ENCODE measurements at places on chromosomes 2 and 18.

DNA sequence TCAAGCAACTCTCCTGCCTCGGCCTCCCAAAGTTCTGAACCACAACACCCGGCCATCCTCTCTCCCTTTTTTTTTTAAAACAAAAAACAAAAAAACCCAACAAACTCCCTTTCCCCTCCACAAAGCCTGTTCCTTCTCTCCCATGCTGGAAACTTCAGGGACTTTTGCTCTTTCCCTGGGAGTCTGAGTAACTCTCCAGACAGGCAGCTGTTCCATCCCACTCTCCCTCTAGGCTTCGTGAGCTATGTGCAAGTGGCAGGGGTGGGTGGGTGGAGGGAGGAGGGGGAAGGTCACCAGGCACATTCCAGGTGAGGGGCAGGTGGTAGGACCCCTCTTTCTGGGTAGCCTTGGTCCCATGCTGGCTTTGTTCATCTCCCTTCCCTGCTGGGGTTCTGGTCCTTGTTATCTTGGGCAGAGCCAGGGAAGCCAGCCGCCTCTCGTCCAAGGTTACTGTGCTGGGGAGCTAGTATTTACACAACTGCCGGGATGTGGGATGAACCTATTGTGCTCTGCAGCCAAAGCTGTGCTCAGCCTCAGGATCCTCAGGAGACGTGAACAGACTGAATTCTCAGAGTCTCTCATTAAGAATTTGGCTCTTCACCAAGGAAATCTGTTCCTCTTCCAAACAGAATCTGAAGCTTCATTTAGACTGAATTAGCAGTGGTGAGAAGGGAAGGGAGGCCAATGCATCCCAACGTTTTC is 106.9 kb downstream of the LIPG start:
- DNase-seq = no peak

- no peak for DNase-seq
Observed at GRCh38 chr18:11809895-11810294, 41.3 kb upstream of the CHMP1B start.

DNA sequence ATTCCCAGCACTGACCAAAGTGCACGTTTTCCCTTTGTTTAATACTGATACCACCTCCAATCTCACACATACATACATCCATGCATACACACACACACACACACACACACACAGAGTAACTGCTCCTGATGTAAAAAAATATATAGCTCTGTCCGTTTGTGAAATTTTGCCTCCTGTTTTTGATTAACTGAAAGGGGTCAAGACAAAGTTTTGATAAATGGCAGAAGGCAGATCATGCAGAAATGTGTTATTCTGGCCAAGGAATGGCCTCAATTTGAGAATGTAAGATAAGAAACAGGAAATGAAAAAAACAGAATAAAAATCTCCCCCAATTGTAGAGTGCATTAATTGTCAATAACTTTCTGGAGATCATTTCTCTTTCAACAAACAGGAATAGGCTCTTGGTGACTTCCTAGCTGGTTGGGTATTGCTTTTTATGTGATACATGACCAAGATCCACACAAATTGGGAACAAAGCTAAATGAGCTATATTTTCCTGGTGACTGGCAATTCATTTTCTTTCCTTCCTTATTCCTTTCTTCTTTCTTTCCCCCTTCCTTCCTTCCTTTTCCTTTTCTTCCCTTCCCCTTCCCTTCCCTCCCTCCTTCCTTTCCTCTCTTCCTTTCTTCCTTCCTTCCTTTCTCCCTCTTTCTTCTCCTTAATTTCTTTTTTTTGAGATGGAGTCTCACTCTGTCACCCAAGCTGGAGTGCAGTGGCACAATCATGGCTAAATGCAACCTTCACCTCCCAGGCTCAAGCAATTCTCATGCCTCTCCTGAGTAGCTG is 88.9 kb upstream of the PMAIP1 start:
- DNase-seq = no peak

DNA sequence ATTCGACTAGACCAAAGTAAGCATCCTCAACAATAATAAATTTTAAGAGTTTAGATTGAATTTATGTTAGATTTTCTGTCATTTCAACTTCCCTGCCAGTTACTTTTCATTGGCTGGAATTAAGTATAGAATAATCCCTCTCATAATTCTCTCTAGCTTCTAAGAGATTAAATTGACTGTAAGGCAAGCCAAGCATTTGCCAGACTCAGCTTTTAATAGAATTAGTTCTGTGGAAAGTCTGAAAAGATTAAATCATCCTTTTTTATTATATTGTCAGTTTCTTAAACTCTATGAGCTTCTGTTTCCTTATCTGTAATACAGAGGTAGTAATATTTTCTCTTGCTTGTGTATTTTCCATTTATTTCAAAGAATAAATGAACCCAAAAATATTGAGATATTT is 77.9 kb upstream of the ZNF804A start:
- DNase-seq = no peak

DNA sequence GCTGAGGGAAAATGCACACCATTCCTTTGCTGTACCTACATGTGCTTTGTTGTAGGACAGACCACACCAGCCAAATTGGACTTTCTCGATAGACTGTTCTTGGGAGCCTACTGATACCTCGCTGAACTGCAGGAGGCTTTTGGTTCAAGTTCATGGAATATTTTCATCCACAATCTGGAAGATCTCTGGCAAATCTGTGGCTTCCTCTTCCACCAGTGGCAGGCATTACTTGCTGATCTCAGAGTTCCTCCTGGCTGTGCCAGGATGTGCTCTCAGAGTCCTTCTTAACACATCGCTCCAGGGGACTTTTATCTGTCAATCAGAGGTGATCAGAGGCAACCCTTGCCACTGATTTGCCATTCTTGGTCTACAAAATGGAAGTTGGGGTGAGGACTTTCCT is 87.7 kb downstream of the PTGR3 start:
- no peak for DNase-seq

GRCh38 chr2:197311421-197312033 is 947 bp upstream of the ANKRD44 start:
- no peak for DNase-seq

DNA sequence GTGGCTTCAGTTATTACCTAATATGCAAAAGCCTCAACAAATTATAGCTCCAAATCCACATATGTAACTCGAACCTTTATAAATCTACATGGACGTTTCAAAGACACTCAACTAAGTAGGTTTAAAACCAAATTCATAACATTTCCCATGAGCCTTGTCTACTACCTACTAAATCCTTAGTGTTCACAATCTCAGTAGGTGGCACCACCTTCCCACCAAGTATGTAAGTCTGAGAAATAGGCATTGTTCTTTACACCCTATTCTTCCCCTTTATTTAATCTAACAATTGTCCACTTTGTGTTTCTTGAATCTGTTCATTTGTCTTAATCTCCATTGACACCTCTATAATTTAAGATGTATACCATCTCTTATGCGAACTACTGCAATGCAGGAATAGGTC is 4.6 kb downstream of the PIGN start:
- DNase-seq = no peak

GRCh38 chr2:141109633-141110032 is 1021.2 kb downstream of the LRP1B start:
- DNase-seq = no peak

- DNase-seq = peak; percentile 77
Observed at GRCh38 chr2:183038341-183039300, at the start of gene NCKAP1. Gene NCKAP1 (minus strand): TSS chr2:183038457. CDS start chr2:183038099, 358 bp downstream.

DNA sequence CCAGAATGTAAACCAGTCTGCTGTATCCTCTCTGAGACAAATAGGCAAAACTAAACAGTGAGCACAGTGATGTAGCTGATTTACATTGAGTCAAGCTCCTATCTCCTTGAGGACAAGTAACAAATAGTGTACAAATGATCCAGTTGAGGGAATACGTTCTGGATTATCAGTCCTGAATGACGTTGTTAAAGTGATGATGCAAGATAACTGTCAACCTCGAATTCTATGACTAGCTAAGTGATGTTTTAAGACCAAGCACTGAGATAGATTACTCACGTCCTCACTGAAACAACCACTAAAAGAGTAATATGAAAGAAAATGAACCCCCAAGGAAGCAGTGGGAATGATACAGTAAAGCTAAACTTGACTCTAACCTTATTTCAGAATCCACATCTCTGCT is 46.8 kb downstream of the SMC6 start:
- no peak for DNase-seq

- no peak for DNase-seq
Observed at GRCh38 chr2:8867363-8867762, 29.9 kb upstream of the KIDINS220 start.

- no peak for DNase-seq
Observed at GRCh38 chr2:20111311-20112131, 60.1 kb upstream of the LAPTM4A start.

DNA sequence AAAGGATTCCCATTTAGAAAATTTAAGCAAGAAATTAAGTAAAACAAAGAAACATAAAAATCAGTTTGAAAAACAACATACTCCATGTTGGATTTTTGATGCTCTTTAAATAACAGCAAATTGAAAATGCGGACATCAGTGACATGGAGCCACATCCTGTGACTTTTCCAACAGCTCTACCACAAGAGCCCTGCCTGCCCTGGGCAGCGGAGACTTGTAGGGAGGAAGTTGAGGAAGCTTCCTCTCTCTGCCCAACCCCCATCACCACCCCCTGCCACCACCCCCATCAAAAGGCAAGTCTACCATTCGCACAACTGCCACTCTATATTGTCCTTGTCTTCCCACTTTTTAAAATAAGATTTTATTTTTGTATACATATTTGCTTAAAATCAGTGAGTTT is 32.8 kb upstream of the DAPL1 start:
- DNase-seq = no peak

GRCh38 chr2:117470311-117471095 is 344.0 kb upstream of the DDX18 start:
- no peak for DNase-seq

DNA sequence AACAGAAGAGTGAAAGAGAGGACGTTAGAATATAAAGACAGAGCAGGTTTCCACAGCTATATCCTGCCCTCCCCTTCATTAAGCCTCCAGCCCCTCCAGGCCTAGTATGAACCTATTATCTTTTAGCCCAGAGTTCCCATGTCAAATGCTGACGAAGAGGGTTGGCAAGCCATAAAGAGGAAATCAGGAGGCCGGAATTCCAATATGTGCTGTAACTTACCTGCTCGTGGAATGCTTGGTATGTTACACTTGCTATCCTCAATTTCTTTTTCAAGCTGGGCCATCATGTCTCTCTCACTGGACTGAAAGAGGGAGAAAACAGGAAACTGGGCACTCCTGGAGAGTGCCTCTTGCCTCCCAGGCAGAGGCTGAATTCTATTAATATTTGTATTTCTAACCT is 264.1 kb downstream of the TRIB2 start:
- no peak for DNase-seq

GRCh38 chr2:23524261-23524706 is 139.3 kb downstream of the KLHL29 start:
- DNase-seq = no peak

DNA sequence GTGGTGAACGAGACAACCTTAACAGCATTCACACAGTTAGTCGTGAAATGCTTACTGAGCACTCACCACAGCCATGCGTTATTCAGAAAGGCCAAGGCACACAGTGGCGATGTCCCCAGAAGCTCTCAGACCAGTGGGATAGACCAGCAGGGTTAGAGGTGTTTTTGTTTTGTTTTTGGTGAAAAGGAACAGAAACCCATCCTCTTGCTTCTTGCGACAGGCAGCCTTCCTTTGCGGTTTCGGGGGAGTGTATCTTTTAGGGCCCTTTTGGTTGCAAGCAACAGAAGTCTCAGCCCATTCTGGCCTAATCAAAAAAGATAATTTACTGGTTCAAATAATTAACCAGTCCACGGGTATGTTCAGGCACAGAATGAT is 4.7 kb downstream of the GNLY start:
- DNase-seq = no peak

DNA sequence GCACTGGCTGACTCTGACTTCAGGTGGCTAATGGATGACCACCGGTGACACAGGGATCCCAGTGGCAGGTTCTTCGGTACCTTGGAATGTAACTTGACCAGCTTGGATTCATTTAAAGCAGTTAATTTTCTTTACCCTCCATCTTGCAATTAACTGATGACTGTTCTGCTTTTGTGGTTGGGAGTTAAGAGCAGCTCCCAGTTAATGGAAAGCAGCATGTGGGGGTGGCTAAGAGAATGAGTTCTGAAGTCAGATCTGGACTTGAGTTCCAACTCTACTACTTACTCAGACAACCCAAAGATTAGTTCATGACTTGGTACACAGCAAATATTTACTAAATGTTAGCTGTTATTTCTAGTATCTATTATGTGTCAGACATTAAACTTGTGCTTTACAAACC is 58.5 kb downstream of the FAM228A start:
- DNase-seq = no peak

- DNase-seq = no peak
Observed at GRCh38 chr2:96103761-96104486, 12.4 kb downstream of the ADRA2B start.

- no peak for DNase-seq
Observed at GRCh38 chr2:236262238-236262637, 2.0 kb downstream of the ASB18 start.

DNA sequence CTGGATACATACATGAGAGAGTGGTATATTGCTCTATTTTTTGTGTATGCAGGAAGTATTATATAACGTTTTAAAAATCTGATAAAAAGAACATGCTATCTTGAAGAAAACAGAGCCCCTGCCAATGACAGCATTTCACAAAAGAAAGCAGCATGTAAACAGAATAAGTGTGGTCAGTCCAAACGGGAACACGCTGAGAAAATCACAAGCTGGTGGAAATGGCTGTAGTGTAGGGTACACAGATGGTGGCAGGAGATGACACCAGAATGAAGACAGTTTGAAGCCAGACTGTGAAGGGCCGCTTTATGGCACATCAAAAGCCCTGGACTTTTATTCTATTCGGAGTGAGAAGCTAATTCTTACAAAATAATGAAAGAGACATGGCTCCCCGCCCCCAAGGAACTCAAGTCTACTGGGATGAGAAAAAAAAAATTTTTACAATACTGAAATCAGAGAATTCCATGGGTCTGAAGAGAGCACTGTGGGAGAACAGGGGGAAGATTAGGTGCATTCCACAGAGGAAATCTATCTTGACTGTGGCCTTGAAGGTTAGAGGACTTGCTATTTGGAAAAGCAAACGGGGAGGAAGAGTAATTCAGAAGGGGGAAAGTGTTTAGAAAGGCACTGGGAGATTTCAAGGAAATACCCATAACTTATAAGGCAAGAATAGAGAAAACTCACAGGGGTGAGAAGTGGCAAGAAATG is 217.7 kb upstream of the SMAD7 start:
- no peak for DNase-seq

DNA sequence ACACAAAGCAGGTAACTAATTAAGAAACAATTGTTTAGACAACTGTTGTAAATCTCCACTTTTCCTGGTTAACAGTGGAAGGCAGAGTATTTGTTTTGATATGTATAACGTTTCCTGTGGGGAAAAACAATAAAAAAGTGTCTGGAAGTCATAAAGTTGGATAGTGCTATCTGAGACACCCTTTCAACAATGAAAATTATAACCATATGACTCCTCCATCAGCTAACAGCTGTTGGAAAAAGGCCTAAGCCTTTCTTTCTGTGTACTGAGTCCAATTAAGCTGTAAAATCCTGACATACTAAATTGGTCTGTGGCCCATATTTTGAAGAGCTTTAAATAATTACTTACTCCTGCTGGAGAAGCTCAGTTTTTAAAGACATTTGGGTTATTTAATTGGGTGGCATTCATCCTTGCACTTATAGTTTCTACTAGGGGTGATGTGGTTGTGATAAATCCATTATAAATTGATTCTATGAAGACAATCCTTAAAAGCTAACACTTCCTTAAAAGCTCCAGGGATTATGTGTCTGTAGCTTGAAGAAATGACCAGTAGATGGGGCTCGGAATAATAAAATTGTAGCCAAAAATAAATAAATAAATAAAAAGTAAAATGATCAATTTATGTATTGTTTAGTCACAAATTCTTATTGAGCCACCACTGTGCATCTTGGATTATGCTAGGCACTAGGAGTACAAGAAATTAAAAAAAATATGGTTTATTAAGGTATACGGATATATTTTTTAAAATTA is 698.1 kb upstream of the NXPH2 start:
- DNase-seq = no peak

GRCh38 chr2:195658541-195658890 is 1.5 kb downstream of the SLC39A10 start:
- no peak for DNase-seq

All from activated T-cell treated with anti-CD3 and anti-CD28 coated beads for 24 hours (primary cell).